Mesothelial cell of epicardium (in vitro differentiated cells): ENCODE measurements at places on chromosomes 7 and 10.

- DNase-seq: no peak
Observed at GRCh38 chr10:22326145-22326702, 5.3 kb downstream of the BMI1 start.

- no peak for DNase-seq
Observed at GRCh38 chr10:96972264-96972663, 140.2 kb downstream of the LCOR start.

- no peak for DNase-seq
Observed at GRCh38 chr10:77501846-77502261, 135.8 kb downstream of the KCNMA1 start.

DNA sequence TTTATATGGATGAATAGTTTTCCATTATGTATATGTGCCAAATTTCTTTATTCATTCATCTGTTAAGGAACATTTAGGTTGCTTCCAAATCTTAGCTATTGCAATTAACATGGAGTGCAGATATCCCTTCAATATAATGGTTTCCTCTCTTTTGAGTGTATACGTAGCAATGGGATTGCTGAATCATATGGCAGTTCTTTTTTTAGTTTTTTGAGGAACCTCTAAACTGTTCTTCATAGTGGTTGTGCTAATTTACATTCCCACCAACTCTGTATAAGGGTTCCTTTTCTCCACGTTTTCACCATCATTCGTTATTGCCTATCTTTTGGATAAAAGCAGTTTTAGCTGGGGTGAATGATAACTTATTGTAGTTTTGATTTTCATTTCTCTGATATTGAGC is 46.5 kb downstream of the FAS start:
- no peak for DNase-seq

DNA sequence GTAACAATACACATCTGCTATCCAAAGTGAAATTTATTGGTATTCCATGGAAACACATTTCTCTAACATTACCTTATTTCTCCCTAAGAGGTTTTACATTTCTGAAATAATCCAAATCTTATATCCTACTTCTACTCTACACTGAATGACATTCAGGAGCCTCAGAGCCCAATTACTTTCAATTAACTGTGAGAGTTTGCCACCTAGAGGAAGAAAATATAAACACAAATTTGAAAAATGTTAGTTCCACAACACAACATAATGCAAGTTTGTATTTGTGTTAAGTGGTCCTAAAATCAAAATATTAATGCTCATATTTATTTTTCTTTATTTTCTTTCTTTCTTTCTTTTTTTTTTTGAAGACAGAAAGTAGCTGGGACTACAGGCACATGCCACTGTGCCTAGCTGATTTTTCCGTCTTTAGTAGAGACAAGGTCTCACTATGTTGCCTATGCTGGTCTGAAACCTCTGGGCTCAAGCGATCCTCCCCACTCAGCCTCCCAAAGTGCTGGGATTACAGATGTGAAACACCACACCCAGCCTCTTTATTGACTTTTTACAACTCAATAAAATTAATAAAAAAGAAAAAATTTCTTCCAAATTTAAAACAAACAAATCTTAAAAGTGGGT is 46.0 kb downstream of the ATAD1 start:
- no peak for DNase-seq

- DNase-seq: no peak
Observed at GRCh38 chr7:8627325-8627724, 193.9 kb downstream of the NXPH1 start.

DNA sequence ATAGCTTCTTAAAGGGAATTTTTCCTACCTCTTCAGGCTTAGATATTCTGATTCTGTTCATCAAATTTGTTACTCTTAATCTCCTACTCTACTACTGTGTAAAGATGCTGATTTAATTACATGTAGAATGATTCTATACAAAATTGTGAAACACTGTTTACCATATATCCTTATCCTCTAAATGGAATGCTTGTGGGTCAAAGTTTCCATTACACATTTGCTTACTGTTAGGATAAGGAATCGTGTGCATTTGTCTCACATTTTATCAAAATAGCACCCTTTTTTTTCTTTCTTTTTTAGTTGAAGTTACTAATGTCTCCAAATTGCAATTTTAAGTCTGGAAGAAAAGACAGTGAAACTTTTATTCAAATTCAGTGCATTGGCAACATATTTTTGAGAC is 65.3 kb downstream of the TFEC start:
- no peak for DNase-seq

DNA sequence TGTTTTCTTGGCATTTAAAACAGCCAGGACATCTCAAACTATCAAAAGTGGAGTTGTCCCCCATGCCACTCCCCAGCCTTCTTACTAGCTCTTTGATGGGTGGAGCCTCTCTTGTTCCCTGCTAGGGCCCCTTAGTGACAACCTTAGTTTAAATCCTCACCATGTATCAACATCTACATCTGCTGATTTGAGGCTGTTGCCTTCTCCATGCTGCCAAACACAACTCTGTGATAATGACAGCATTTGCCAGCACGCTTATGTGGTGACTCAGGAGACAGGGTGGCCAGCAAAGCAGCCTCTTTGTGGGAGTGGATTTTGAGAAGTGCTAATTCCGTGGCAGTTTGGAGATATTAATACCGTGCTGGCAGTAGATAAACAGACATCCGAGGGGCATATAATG is 145.4 kb downstream of the LRRC4 start:
- no peak for DNase-seq

DNA sequence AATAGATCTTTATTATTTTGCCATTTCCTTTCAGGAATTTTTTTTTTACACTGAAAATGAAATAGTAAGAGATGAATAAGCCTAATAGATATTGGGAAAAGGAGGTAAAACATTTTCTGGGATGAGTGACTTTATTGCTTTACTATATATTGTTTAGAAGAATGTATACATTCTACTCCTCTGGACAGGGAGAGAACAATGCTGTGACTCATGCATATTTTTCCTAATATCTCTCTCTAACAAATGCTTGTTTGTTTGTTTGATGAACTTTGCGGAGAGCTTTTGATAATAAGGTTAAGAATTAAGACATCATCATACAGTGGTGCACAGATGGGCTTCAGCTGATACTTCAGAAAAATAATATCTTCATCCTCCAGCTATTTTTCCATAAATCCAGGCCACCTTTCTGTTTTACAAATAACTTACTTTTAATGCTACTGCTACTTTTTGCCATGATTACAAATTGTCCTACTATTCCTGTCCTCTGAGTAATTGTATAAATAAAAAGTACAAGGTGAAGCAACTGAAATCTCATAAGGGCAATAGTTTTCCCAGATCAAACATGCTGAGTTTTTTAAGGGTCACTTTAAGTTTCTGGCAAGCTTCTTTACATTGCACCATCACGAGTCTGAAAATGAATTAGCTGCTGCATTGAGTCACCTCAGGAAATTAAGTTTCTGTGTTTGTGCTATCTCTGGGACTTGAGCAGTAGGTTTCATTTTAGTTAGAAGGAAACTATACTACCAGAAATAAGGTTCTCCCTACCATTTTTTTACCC is 207.3 kb upstream of the POT1 start:
- no peak for DNase-seq

DNA sequence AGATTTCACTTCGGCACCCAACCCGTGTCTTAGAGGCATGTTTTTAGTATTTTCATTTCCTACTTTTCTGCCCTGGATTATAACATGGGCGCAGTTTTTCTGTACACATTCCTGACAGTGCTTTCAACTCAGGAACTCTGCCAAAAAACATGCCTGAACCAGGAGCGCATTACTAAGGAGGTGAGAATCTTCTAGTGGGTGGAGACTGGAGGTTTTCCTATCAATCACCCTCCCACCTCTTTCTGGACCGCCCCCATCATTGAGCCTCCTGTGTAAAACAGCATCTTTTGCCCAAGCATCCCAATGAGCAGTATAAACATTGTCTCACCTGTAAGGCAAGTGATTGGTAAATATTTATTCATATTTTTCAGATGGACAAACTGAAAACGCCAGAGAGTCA is 53.2 kb downstream of the STK17A start:
- no peak for DNase-seq

- DNase-seq: no peak
Observed at GRCh38 chr10:109904397-109904796, 18.9 kb downstream of the XPNPEP1 start.

GRCh38 chr7:148865283-148865682 is 18.8 kb downstream of the EZH2 start:
- no peak for DNase-seq

DNA sequence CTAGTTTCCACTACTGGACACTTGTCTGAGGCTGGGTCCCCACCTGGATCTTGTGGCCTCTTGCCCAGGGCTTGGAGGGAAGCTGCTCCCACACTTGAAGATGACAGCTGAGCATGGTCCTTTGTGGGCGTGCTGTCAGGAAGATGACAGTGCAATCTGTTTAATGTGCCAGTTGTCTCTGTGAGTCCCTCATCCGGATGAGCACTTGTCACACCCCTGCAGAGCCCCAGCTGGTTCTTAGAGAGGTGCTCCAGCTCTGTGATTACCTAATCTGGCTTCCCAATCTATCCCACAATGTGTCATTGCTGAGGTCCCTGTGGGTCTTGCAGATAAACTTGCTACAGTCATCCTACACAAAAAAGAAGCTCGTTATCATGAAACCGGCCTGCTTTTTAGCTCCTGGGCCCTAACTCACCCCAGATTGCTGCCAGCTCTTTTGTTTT is 34.8 kb upstream of the CCSER2 start:
- no peak for DNase-seq

DNA sequence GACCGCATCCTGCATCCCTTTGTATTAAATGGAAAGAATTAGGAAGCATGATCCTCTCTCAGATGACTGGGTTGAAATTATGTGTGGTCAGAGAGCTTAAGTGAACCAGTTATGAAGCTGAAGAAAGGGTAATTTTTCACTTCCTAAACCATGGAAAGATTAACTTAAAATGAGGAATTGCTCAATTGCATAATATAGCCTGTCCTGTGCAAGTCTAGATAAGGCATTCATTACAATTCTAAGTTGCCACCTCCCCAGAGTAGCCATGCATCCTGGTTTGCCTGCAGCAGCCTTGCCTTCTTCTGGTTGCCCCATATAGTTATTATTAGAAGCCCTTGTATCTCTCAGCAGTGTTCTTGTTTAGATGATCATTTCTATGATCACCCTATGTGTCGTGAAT is 45.3 kb downstream of the STARD3NL start:
- no peak for DNase-seq

GRCh38 chr7:26547156-26547555 is 255.5 kb downstream of the SNX10 start:
- DNase-seq: no peak

DNA sequence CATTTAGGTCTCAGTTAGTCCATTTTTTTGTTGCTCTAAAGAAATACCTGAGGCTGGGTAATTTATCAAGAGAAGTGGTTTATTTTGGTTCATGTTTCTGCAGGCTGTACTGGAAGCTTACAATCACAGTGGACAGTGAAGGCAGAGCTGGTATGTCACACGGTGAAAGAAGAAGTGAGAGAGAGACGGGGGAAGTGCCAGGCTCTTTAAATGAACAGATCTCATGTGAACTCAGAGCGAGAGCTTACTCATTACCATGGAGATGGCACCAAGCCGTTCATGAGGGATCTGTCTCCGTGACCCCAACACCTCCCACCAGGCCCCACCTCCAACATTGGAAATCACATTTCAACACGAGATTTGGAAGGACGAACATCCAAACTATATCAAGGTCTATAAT is 18.9 kb upstream of the PNLIPRP3 start:
- no peak for DNase-seq

DNA sequence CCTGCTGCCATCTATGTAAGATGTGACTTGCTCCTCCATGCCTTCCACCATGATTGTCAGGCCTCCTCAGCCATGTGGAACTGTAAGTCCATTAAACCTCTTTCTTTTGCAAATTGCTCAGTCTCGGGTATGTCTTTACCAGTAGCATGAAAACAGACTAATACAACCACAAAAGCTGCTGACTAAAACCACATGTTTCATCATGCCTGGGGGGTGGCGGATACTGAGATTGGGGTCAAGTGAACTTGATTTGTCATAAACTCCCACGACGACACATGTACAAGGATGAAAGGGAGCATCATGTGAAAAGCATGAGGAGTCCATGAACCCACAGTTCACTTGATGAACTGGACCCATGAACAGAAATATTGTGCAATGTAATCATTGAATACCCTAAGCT is 134.9 kb upstream of the ANK3 start:
- DNase-seq: no peak

DNA sequence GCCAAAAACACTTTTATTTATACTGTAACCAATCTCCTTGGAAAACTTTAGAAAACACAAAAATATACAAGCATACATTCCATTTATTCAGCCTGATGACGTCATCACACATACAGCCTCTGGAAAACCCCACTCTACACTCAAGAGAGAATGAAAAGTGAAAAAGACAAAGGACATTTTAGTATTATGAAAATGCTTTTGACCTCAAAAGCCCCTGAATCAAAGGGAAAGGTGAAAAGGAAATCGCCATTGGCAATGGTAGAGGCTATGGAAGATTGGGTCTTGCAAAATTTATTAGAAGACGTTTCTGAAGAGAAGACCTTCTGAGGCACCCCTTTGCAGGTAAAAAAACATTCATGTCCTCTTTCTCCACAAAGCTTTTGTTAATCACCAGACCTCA is 82.9 kb upstream of the STRIP2 start:
- DNase-seq: no peak

- no peak for DNase-seq
Observed at GRCh38 chr7:113371416-113372043, 253.2 kb upstream of the SMIM30 start.

DNA sequence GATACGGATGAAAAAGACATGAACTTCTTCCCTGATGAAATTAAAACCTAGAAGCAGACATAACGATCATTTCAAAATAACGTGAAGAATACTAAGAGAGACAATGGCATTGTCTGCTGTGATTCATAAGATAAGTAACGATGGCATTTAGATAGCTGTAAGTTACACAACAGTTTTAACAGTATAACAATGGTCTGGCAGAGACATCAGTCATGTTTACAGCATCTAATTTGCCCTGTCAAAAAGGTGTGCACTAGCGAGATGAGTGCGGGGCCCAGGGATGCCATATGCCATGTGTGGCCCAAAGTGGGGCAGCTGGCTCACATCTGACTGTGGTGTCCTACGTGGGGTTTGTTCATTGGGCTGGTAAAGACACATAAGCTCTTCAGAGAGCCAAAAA is 55.7 kb upstream of the RHEB start:
- DNase-seq: no peak

- peak; percentile 45 for DNase-seq
Observed at GRCh38 chr10:78973901-78974616, 94.7 kb upstream of the ZMIZ1 start.

DNA sequence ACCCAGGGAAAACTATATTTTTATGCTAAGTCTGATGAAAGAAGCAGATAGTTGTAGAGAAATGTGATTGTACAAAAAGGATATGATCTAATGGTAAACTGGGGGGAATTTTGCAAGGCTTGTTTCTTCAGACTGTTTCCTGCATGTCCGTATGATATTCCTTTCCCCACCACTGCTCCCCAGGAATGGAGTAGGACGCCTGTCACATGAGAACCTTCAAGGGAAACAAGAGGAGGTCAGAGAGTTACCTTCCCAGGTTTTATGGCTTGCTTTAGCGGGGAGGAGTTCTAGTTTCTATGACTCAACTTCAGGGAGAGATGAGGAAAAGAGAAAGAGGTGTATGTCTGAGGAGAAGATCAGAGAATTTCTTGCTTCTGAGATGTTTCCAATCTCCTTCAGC is 16.4 kb upstream of the ITPRID1 start:
- no peak for DNase-seq
